Stimulated activated CD4-positive, alpha-beta T cell treated with anti-CD3 and anti-CD28 coated beads, Interleukin-1b, Interleukin-23, amount 100 ng/mL, for 4 hours (primary cell): ENCODE measurements at places on chromosomes 6 and 20.

GRCh38 chr20:39090906-39091305 is 128.8 kb downstream of the DHX35 start:
- DNase-seq: no peak

DNA sequence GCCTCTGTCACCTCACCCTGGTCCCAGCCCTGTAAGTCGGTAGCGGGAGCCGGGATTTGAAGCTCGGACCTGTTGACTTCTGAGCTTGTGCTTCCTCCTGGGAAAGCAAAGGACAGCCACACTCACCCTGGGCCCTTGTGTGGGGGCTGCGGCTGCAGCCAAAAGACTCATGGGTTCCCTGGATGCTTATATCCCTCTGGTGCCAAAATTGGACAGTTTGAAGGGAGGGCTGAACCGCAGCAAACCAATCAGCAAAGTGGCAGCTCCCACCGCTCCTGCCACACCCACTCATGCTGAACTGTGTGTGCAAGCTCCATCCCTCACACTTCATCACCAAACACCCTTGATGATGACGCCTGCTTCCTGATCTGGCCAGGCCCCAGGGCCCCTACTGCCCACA is 3.9 kb upstream of the CCN5 start:
- no peak for DNase-seq

DNA sequence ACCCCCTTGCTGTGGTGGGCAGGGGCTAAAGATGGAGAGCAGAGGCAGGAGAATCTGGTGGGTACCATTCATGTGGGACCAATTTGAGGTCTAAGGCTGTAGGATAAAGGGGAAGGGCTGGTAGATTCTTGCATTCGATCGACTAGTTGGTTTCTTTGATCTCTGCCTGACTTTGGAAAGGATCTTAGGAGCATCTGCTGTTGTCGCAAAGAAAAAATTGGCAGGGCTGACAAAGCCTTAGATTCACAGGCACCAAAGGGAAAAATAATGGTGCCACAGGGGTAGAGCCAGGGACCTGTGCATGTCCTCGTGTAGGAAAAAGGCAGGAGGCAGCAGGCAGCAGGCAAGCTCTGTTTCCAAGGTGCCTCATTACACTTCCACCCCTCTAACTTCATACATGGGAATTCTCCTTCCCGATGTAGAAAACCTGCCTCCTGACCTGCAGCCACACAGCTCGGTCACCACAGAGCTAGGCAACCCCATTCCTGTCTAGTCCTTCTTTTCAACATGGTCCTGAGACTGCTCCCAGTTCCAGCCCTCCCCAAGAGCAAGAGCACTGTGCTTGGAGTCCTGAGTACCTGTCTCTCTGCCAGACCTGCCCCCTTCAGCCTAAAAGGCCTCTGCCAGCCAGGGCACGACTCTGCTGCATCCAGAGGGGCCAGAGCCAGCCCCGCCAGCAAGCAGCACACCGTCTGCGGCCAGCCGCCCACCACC is 71.9 kb downstream of the FGD2 start:
- DNase-seq: no peak

GRCh38 chr6:18087396-18088165 is 34.9 kb downstream of the NHLRC1 start:
- no peak for DNase-seq

GRCh38 chr20:46286382-46286781 is 21.9 kb downstream of the CDH22 start:
- DNase-seq: no peak
